ENCODE measurements at places on chromosomes 2 and 18.

- DNase-seq = no peak
Measured at GRCh38 chr2:37287966-37288365, 36.7 kb downstream of the PRKD3 start.

DNA sequence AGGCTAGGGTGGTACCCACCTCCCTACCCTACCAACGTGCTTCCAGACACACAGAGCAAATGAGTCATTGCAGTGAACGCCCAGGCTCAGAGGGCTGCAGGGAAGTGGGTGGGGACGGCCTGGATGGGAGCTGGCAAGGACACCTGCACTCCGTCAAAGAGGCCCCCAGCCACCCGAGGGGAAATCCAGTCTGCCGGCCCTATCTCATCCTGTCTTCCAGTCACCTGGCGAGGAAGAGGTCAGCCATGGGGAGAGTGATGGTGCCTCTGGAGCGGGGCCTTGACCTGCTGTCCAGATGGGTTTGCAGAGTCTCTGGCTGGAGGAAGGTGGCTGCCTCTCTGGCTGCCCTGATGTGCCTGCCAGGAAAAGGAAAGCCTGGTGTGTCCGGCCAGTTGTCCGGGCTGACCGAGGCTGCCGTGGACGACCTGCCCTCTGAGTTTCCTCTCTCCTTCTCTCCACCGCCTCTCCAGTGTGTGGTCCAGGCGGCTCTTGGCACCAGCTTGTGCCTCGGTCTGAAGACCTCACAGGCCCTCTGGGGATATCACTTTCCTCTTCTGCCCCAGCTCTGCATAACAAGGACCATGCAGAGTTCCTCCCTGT is 209.7 kb upstream of the COPS8 start:
- no peak for DNase-seq

DNA sequence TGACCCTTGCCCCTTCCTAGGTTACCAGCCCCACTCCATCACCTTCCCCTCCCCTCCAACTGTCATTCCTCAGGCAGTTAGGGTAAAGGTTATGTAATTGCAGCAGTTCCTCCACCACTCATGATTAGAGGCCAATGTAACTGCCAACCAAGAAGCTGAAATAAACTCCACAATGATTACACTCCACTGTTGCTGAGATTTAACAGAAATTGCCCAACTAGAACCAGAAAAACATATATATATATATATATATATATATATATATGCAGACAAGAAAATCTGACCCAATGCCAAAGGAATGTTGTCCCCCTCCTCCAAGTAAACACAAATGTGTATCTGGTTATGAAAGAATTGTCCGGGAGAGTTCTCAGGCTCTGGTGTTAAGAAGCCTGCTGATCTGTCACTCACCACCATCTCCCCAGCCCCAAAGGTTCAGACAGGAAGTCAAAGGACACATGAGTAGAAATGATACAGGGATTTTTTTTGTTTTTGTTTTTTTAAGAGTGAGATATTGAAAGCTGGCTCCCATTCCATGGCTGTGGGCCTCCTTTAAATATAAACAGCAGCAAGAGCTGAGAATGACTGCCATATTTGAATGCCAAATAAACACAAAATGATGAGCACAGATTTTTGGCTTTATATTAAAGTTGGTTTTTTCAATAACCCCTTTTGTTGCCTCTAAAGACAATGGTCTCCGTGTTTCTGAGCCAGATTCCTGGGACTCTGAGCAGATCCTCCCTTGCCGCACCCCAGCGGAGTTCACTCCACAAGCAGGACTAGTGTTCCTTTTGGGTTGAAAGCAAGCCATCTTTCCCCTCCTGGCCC is 127.2 kb upstream of the MAPRE2 start:
- no peak for DNase-seq

GRCh38 chr2:184554736-184555135 is 43.6 kb upstream of the ZNF804A start:
- no peak for DNase-seq
